ENCODE measurements at places on chromosomes 3 and 15.

DNA sequence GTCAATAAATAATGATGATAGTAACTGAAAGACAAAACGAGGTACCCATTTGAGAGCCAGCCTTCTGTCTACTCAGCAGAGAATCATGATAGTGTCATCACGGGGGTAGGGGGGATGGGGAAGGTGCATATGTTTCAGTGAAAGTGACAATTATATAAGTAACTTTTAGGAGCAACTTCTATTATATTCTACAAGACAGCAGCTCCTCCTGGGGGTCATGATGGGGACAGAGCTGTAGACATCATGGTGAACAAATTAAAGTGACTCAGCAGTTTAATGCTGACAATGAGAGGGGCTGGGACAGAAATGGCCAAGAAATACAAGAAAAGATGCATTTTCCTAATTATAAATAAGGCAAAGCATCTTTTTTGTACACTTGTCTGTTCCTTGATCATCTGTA lies 11.8 kb downstream of the CAPN3 start:
- no peak for DNase-seq

DNA sequence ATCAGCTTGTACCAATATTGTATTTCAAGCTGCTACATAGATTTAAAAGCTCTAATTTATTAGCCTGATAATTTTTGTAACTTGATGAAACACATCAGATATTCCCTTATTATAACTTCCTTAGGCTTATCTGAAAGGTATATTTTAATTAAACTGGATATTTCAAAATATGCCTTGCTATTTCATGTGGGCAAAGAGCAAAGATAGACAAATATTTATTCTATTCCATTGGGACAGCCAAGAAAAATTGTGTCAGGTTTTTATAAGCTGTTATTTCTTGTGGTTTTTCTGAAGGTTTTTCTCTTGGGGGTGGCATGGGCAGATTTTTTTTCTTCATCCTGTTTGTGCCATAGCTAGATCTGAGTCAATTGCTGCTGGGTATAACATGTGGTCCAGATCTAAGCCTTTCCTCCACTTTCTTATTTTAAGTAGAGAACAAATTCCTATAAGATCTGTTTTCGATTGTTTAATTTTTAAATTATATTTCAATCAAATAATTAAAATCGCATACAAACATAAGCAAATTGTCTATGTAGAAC lies 249.5 kb downstream of the NAALADL2 start:
- DNase-seq = no peak

DNA sequence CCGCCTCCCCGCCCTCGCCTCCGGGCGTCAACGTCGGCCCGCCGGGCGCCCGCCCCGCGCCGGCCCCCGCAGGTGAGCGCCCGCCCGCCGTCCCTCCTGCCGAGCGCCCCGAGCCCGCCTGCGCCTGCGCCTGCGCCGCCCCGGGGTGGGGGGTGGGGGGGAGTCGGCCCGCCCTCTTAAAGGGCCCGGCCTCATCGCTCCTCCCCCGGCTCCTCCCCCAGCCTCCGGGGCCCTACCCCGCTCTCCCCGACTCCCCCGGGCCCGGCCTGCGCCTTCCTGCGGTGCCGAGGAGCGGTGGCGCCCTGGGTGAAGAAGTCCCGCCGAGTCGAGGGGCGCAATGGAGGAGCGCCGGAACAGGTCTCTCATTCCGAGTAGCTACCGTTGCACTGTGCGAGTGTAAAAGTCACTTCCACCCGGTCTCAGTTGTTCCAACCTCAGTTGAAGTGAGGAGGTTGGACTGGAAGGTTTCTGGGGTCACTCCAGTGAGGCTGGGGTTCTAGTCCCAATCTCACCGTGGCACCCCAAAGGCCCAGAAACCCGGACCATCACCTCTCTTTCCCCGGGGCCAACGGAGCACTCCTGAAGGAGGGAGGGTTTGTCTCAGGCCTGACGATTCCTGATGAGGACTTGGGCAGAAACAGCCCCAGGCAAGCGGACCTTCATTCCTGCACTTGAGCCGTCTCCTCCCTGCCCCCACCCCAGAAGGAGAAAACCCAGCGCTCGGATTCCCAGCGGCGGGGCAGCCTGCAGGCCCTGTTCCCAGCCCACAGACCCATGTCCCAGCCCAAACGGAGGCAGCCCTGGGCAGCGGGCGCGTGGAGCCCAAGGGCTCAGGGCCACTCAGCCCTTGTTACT lies 1.5 kb upstream of the TNK2 start:
- peak; percentile 75 for DNase-seq

DNA sequence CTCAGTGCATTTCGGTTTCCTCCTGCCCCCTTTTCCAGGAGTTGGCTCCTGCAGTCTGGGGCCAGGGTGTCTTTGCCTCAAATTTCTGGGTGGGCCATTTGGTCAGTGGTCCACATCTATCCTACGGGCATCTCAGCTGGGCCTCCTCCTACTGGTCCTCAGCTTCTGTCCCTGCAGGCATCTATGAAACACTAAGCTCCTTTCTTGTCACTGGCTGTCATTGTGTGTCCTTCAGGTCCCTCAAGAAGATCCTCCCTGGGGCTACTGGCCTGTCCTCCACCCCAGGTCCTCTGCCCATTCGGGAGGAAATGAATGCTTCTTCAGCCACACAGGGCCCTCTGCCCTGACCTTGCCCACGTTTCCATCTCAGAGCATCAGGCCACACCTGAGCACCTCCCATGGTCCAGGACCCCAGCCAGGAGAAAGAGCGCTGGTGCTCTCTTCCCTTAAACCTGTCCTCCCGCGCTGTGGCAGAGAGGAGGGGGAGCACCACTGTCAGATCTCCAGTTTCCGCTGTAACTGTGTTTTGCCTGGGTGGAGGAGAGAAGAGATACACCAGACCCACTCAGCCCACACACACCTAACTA lies 1.8 kb downstream of the PRR23E start:
- no peak for DNase-seq

DNA sequence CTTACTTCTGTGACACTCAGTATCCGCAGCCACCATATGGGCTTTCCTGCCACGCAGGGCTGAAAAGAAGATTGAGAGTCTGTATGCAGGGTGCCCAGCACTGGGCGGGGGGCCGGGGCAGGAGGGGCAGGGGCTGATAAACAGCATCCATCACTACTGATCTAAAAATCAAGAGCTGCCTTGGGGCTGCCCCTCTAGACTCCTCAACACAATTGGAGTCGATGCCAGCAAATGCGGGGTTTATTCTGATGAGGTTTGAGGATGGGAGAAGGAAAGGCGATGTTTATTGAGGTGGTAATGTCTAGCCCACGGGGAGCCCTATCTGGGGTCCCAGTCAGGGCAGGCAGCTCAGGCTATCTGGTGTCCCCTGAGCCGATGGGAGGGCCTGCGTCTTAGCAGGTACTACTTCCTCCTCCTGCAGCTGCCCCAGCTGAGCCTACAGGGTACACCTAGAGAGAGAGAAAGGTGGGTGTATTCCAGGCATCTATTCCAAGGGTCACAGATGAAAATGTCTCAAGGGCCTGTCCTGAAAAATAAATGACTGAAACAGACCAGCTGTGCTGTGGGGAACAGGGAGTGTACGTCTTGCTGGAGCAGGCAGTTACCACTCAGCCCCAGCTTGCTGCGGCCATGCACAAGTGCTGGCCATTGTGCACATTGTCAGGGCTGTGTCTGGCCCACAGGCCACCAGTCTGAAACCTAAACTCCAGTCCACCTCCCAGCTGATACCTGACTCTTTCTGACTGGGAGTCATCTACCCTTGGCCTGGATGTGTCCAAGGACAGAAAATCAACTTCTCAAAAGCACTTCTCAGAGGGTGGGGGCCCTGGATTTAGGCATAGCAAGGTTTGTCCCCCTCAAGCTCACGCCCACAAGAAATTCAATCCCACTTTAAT lies 19.5 kb downstream of the ISG20 start:
- no peak for DNase-seq

- no peak for DNase-seq
Observed at GRCh38 chr3:44963571-44964325, 12.2 kb downstream of the ZDHHC3 start.

DNA sequence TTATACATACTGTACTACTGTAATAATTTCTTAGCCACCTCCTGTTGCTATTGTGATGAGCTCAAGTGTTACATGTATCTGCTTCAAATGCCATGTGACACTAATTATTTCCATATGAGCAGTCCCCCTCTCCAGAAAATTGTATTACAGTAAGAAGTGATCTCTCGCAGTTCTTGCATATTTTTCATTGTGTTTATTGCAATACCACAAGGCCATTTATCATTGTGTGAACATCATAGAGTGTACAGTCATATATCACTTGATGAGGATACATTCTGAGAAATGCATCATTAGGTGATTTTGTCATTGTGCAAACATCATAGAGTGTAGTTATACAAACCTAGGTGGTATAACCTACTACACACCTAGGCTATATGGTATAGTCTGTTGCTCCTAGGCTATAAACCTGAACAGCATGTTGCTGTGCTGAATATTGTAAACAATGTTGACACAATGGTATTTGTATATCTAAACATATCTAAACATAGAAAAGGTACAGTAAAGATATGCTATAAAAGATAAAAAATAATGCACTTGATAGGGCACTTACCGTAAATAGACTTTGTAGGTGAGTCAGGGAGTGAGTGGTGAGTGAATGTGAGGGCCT lies 189.6 kb upstream of the MLF1 start:
- DNase-seq = no peak

DNA sequence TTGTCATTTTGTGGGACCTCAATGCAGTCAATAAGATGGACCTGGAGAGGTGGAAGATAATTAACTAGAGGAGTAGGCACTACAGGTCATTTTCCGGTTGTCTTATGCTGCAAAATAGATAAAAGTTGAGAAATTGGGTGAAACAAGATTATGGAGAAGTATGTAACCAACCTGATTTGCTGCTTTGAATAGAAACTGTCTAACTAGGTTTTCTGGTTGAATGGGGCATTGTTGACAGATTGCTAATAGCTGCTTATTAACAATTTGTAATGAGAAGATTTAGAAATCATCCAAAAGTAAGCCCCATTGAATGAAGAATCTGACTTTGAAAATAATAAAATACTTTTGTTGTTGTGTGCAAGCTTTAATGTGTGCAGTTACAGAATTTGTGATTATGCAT lies 26.2 kb downstream of the PIAS1 start:
- no peak for DNase-seq

- no peak for DNase-seq
Observed at GRCh38 chr3:10655105-10655504, 149.7 kb upstream of the ATP2B2 start.

GRCh38 chr3:4606911-4607310 lies 113.8 kb downstream of the ITPR1 start:
- no peak for DNase-seq

DNA sequence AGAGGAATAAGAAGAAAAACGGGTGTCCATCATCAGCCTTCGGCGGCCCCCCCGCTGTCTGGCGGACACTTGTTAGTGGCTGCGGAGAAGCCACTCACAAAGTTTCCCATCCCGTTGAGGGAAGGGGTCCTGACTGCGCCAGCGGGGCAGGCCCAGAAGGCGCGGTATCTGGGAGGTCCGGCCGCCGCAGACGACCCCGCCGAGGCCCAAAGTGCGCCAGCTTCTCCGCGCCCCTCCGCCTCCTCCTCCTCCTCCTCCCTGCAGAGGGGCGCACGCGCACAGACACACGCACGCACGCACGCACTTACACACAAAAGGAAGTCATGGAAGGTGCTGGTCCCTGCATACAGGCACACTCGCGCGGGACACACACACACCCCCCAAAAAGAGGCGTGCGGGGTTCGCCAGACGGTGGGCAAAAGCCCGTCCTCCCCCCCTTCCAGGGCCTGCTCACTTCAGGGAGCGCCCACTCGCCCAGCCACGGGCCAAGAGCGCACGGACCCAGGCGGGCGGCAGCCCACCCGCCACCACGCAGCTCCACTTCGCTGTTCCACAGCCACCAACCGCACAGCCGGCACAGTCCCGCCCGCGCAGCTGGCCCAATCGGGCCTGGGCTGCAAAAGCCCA lies 18.0 kb downstream of the ZNF148 start:
- peak; percentile 71 for DNase-seq

- DNase-seq = no peak
Observed at GRCh38 chr3:113141543-113141942, 69.8 kb upstream of the BOC start.

- DNase-seq = no peak
Observed at GRCh38 chr15:67715170-67715569, 110.1 kb upstream of the SKOR1 start.

DNA sequence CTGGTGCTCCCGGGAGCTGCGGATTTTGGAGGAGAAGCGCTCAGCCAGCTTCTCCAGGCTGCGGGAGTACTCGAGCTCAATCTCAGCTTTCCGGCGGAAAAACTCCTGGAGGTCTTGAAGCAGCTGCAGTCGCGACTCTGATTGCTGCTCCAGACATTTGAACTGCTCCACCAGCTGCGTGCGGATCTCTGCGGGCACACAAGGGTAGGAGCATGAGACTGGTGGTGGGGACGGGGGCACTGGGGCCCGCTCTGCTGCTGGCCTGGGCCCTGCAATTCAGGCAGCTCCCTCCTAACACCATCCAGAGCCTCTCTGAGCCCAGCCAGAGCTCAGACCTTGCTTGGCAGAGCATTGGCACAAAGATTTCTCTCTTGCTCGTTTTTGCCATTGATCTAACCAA lies 124.7 kb downstream of the SRGAP3 start:
- no peak for DNase-seq

DNA sequence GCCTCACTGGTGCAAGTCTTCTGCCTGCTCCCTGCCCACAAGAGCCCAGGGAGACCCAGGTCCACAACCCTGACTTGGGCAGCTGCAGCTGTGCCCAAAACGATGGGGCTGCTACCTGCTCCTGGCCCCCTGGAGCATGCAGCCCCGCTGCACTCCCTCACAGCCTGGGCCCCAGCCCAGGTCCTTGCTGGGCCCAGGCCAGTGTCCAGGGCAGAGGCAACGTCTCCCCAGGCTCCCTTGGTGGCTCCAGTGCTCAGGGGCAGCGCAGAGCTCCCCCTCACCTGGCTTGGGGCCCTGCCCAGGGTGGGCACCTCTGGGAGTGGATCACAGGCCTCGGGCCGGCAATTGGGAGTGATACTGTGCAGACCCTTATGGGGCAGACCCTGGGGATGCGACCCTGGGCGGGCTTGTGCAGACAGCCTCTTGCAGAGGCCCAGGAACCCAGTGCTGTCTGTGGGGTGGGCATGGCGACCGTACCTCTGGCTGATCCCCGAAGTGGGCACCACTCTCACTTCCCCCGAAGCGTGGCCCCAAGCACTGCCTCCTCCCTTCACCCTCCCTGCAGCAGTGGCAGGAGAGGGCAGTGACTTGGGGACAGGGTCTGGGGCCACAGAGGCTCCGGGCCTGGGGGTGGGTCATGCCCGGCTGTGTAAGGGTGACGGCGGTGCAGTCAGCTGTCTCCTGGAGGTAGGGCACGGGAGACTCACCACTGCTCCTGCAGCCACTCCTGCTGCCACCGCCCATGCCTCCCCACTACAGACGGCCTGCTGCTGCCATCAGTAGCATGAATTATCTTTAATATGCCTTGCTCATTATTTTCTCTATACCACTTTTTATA lies 255.9 kb downstream of the DOCK3 start:
- no peak for DNase-seq

GRCh38 chr15:27426805-27427204 lies 455.8 kb downstream of the GABRG3 start:
- no peak for DNase-seq

GRCh38 chr3:49081429-49081828 lies 12.4 kb downstream of the QRICH1 start:
- no peak for DNase-seq

GRCh38 chr3:102163039-102163817 lies 271.6 kb upstream of the ZPLD1 start:
- DNase-seq = no peak

Measured in caudate nucleus (tissue), 63 donors.